ENCODE measurements at places on chromosomes 5 and 9.

- DNase-seq = no peak
These were observed 40.9 kb downstream of the TNPO1 start for GRCh38 chr5:72857396-72857795.

- DNase-seq = no peak
These were observed 96.0 kb downstream of the ACTL7B start for GRCh38 chr9:108759835-108760234.

- DNase-seq = peak; percentile 75
These were observed 76.3 kb upstream of the PCA3 start for GRCh38 chr9:76687861-76688391.

GRCh38 chr9:79657891-79658290 lies 86.1 kb downstream of the TLE4 start:
- no peak for DNase-seq

GRCh38 chr5:155689406-155689805 lies 637.6 kb upstream of the SGCD start:
- DNase-seq = no peak

DNA sequence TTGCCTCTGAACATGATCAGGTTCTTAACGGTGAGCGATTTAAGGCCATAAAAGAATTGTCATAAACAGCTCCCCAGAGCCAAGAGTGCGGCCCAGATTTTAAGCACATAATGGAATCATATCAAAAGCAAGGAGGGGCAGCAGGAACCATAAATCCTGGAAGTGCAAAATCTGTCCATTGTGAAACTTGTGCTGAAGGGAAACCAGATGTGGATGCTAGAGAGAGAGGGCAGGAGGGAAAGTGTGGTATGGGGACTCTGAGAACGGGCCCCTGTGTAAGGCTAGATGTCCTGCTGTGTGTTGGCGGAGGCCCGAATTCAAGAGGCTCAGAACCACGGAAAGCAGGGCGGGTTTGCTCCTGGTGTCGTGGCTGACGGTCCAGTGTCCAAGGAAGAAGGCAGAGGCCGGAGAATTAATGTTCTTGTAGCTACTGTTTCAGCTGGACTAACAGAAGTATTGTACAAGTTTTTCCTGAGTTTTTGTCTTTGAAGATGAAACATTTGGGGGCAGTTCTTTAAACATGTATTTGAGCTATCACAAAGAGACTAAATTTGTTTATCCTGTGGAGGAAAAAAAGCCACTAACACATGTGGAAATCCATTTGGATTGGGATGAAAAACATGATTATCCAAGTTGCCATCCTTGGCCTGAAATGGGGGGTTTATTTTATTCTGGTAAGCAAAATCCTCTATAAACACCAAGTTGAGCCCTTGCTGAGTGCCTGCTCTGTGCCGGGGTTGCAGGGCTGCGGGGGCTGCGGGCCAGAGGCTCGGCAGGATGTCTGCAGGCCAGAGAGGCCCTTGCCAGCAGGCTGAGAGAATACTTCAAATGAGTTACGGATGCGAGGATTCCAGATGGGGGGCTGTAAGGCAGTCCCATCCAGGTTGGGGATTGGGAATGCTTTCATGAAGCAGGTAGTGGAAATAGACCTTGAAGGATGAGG lies 9.2 kb upstream of the CXCL14 start:
- no peak for DNase-seq

DNA sequence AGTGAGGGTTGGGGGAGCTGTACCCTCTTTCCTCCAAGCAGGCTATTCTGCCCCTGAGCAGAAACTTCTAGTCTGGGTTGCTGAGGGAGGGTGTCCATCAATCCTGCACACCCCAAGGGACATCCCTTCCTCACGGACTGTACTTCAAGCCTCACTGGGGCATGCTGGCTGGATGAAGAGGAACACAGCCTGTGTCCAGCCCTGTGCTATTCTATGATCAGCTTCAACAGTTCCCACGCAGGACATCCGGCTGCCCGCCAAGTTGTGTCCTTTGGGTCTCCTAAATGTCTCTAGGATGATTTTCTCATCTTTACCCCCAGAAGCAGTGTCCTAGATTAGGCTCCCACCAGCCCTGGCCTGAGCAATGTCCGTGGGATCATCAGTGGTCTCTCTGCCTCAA lies 68.1 kb downstream of the CRB2 start:
- no peak for DNase-seq

DNA sequence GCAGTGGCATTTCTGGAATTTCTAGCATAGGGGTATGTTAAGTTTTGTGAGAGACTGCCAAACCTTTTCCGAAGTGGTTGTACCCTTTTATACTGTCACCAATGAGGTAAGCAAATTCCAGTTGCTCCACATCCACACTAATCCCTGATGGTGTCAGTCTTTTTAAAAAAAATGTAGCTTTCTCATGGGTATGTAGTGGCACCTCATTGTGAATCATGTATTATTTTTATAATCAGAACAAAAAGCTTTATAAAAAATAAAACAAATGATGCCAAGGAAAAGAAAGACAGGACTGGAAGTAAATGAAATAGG lies 93.4 kb upstream of the CLINT1 start:
- DNase-seq = no peak

GRCh38 chr5:108345541-108346171 lies 36.2 kb downstream of the FBXL17 start:
- DNase-seq = peak; percentile 63

DNA sequence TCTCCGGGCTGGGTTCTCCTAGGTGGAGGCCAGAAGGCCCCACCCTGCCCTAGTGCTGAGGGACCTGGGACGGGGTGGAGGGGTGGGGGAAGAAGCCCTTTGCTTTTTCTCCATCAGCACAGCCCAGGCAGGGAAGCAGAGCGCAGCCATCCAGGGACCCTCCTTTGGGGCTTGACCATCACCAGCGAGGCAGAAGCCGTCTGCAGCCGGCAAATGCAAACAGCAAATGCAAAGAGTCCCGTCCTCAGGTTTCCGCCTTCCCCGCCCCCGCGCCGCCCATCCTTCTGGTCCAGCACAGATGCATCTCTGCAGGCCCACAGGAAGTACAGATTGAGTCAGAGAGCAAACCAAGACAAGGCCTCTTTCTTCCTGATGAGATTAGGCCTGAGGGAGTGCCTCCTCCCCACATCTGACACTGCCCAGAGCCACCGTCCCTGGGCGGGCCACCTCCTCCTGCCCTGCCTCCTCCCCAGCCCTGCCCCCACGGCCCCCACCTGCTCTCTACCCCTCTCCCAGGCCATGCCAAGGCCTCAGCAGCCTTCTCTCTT lies 23.4 kb downstream of the CORO2A start:
- peak; percentile 10 for DNase-seq

- DNase-seq = peak; percentile 50
These were observed 18.0 kb downstream of the MTRR start for GRCh38 chr5:7886849-7887475.

Measured in HFFc6 (cell line).